ENCODE measurements at places on chromosomes 12 and 14. TPM values are rescaled to one million over a fixed set of nuclear protein-coding genes. Genes with fewer than 3 reads are reported as not detected.

The PRIMA1 gene
- total RNA-seq = not detected

The TAS2R46 gene
- 3.1 TPM for total RNA-seq

The PSMD9 gene
- total RNA-seq = 39.8 TPM

The RND1 gene
- 4.2 TPM for total RNA-seq

The SMCO2 gene
- 0.41 TPM for total RNA-seq

The OR6C2 gene
- not detected for total RNA-seq

The ACOT4 gene
- total RNA-seq = 1.8 TPM

The ACRBP gene
- total RNA-seq = 0.78 TPM

The RNASE3 gene
- total RNA-seq = not detected

The PAX9 gene
- total RNA-seq = not detected

The SOX5 gene
- 7.9 TPM for total RNA-seq

The FNTB gene
- total RNA-seq = 24.7 TPM

- ATAC-seq = peak; percentile 54
Measured at GRCh38 chr12:51118706-51119105, 35.3 kb upstream of the CSRNP2 start.

GRCh38 chr14:92486881-92487280, 26.7 kb upstream of the RIN3 start:
- ATAC-seq = no peak

GRCh38 chr14:78029601-78030372, 140.4 kb upstream of the NRXN3 start:
- ATAC-seq = no peak

- peak; percentile 38 for ATAC-seq
Measured at GRCh38 chr12:92400006-92400405, 254.4 kb upstream of the BTG1 start.

- no peak for ATAC-seq
Measured at GRCh38 chr14:100572543-100572942, 14.7 kb downstream of the BEGAIN start.

- ATAC-seq = no peak
Measured at GRCh38 chr14:55109836-55110235, 19.2 kb upstream of the LGALS3 start.

- no peak for ATAC-seq
Measured at GRCh38 chr12:117649796-117650195, 288.4 kb upstream of the NOS1 start.

- no peak for ATAC-seq
Measured at GRCh38 chr12:100995771-100996170, 201.2 kb downstream of the ANO4 start.

DNA sequence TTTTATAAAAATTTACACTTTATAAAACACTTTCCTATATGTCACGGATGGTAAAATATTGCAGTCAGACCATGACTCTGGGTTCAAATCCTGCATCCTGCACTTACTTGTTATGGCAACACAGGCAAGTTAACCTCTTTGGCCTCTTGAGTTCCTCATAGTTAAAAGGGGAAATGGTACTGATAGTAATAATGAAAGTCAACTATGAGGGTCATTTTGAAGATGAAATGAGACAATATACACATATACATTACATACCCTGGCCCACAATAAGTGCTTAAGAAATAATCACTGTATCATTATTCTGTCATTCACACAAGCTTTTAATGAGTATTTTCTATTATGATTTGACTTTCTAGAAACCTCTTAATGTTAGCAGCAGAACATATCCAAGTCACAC, 64.4 kb downstream of the C12orf42 start:
- no peak for ATAC-seq

DNA sequence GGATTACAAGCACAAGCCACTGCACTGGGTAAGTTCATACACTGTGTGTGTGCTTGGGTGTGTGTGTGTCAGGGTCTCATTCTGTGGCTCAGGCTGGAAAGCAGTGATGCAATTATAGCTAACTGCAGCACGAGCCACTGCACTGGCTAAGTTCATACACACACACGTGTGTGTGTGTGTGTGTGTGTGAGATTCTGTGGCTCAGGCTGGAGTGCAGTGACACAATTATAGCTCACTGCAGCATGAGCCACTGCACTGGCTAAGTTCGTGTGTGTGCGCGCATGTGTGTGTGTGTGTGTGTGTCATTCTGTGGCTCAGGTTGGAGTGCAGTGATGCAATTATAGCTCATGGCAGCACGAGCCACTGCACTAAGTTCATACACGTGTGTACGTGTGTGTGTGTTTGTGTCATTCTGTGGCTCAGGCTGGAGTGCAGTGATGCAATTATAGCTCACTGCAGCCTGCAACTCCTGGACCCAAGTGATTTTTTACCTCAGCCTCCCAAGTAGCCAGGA, 85.4 kb downstream of the HECTD1 start:
- ATAC-seq = no peak

DNA sequence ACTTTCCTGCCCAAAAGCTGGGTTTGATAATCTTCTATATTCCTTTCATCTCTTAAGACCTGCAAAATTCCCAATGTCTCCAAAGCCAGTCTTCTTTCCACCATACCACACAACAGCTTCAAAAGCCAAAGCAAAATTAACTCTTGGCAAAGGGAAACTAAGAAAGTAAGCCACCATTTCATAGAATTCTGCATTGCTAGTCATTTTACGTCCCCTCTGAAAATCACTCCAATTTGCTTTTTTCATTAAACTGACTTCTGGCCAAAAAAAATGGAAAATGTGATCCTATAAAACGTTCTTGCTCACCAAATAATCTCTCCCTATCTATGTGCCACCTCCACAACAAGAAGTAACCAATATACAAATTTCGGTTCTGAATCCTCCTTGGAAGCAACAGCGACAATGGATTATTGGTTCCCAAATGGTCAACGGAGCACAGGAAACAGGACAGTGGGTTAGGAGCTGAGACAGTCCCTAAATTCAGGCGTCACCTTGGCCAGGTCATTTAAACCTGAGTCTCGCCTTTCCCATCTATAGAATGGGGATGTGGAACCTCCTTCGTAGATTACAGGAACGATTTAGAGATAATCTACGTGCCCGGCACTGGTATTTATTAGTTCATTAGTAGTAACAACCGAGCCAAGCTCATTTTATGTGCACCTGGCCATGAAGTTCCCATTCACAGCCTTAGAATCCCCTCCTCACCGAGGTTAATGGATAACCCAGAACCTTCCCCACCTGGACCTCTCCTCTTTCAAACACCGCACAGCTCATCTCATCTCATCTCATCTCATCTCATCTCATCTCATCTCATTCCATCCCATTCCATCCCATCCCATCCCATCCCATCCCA, 1.2 kb downstream of the NT5DC3 start:
- ATAC-seq = no peak

GRCh38 chr12:122795807-122796206, 21.4 kb downstream of the CCDC62 start:
- no peak for ATAC-seq

DNA sequence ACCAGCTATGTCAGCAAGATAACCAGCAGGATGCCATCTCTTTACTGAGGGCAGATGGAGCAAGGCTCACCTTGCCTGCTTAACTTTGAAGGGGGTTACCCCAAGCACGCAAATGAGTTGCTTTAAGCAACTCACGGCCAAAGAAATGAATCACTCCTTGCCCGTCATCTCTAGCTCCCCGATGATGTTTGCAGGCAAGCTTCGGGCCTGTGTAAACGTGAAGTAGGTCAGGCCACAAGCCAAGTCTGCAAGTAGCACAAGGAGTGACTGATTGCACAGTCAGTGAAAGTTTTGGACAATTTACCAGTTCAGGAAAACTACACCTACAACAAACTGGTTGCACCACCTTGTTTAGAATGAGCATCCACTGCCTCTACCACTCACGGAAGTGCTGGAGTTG, 699.7 kb upstream of the TBX3 start:
- ATAC-seq = no peak

DNA sequence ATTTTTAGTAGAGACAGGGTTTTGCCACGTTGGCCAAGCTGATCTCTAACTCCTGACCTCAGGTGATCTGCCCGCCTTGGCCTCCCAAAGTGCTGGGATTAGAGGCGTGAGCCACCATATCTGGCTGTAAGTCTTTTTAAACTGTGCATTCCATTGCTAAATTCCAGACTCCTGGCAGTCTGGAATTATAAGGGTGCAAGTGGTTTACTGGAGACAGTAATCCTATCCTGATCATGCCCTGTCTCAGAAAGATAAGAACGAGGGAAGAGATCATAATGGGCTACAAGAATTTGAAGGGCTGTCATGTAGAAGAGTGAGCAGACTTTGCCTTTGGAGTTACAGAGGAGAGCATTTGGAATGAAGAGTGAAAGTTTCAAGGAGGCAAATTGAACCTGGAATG, 6.8 kb upstream of the SLC4A8 start:
- no peak for ATAC-seq

DNA sequence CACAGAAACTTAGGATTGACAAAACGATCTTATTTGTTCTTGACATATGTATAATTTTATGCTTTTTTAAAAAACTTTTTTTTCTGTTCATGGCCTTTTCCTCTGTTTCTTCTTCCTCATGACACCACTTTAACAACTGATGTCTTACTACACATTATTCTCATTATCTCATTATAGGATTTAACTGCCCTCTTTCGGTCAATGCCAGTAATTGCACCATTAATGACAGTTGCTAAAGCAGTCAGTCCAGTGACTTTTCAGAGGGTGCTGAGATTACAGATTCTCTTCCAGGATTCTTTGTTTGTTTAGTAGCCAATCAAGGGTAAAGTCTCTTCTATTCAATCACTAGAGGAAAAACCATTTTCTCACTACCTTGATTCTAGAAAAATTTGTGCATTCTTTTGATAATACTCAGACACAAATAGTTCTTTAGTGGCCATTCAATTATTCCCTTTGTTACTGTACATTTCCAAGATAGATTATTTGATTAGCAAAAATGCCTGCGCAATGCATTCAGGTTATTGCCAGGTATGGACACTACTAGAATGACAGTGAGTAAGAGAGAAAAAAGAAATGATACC, 50.1 kb downstream of the KLRG1 start:
- ATAC-seq = peak; percentile 73

GRCh38 chr12:59314209-59314608, 281.6 kb upstream of the SLC16A7 start:
- no peak for ATAC-seq

GRCh38 chr12:127174881-127175280, 1092.1 kb upstream of the TMEM132C start:
- no peak for ATAC-seq

- ATAC-seq = no peak
Measured at GRCh38 chr12:40693207-40693821, 1.1 kb downstream of the CNTN1 start.

GRCh38 chr12:76020281-76020680, 11.3 kb downstream of the PHLDA1 start:
- ATAC-seq = peak; percentile 85

- peak; percentile 77 for ATAC-seq
Measured at GRCh38 chr12:52023182-52023975, 16.6 kb downstream of the TAMALIN start.
